Activated B cell treated with CpG ODN at 0.5 μM for 24 hours (primary cell): ENCODE measurements at places on chromosomes 6 and 20.

- DNase-seq = no peak
Observed at GRCh38 chr6:166304106-166304505, 4.1 kb downstream of the PRR18 start.

- no peak for DNase-seq
Observed at GRCh38 chr6:119129148-119129967, 50.9 kb upstream of the FAM184A start.

DNA sequence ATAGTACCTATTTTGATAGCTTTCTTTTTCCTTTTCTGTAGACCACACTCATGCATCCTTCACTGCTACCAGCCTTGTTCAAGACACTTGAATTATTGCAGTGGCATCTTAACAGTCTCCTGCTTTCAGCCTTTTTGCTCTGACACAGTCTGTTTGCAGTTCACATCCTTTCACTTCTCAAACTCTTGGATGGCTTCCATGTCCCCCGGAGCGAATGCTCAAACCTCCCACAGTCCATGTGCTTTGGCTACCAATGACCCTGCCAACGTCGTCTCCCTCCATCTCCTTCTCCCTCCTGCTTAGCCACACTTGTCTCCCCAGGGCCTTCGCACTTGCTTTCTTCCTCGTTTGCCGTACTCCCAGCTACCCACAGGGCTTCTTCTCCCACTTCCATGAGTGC is 270.0 kb upstream of the ZFP64 start:
- DNase-seq = no peak

- DNase-seq = peak; percentile 49
Observed at GRCh38 chr6:44072959-44073611, 54.2 kb downstream of the MRPL14 start.

- no peak for DNase-seq
Observed at GRCh38 chr6:151661509-151661908, 146.0 kb upstream of the ESR1 start.

DNA sequence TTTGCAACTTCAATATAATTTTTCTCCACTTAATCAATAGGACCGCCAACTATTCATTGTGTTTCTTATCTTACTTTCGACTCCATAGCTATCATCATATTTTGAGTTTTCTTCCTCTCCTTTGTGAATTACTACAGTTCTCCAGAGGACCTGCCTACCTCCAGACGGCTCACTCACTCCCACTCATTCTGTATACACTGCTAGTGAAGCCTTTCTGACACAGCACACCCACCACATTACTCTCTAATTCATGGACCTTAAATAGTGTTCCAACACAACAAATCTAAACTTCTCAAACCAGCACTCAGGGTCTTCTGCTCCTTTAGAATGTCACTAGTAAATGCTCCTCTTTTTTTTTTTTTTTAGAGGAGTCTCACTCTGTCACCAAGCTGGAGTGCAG is 23.8 kb downstream of the FKBP5 start:
- no peak for DNase-seq

GRCh38 chr6:43129434-43130194 is 41.5 kb upstream of the SRF start:
- DNase-seq = no peak
